Retina (tissue), 1 donor: ENCODE measurements at places on chromosomes 11 and 22.

DNA sequence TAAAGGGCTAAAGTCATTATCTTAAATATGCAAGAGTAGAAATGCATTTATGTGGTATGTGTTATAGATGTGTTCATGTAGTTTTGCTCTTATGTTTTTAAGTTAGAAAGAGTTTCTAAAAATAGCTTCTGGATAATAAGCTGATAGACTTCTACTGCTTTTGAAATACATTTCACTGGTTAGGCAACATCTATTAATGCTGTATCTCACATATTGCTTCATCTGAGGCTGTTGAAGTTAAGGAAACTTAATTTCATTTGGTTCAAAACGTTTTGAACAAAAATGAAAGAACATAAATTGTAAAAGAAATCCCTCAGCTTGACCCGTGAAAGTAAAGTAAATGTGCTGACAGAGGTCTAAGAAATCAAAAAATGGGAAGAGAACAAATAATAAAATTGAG, 164.0 kb upstream of the CTSC start:
- DNase-seq = no peak

GRCh38 chr11:69122630-69123431, 32.9 kb upstream of the SMIM38 start:
- peak; percentile 54 for DNase-seq

DNA sequence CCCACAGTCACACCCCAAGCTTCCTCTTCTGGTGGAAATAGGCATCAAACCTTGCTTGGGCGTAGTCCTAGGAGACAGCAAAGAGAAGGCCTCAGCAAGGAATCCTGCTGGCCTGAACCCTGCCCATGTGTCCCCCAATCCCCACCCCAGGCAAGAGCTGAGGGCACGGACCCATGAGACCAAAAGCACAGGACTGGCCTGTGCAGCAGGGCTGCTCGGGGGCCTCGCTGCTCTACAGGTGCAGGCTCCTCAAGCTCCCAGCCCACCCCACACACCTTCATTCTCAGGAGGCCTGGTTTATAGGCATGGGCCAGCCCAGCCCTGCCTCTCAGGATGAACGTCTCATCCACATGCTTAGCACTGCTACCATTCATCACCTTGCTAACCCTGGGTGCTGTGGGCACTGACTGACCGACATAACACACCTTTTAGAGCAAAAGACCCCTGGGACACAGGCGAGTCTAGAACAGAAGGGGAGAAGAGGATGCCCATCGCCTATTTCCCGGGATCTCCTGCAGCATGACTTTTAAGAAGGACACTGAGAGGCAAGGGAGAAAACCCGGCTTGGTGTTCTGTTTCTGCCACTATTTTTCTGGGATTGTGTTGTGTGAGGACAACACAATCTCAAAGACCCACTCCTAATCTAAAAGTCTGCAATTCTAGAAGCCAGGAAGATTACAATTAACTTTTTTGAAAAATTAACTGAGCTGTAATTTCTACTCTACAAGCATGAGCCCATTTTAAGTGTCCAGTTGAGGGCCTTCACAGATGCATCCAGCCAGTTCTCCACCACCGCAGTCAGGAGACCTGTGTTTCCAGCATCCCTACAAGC, 15.4 kb downstream of the TCIRG1 start:
- no peak for DNase-seq

- DNase-seq = no peak
Observed at GRCh38 chr11:5276697-5277096, 7.0 kb upstream of the HBE1 start.

GRCh38 chr22:41561788-41562187, 978 bp downstream of the CSDC2 start:
- no peak for DNase-seq

- DNase-seq = peak; percentile 62
Observed at GRCh38 chr22:37498289-37498909, 12.2 kb upstream of the MFNG start.

GRCh38 chr11:68343761-68344256, 31.4 kb downstream of the LRP5 start:
- DNase-seq = no peak

DNA sequence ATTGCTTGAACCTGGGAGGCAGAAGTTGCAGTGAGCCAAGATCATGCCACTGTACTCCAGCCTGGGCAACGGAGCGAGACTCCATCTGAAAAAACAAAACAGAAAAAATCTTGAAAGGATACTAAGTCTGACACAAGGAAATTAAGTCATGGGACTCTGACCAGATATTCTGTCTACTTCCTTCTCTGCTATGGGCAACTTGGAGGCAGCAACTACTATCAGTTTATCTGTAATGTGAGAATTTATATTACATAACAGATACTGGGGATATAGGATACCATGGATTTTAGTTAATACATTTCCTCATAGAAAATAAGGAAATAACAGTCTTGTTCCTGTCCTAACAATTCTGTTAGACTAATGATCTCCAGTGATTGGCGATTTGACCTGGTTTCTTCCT, 1.6 kb upstream of the SGSM3 start:
- no peak for DNase-seq

GRCh38 chr11:74388678-74389327, 9.4 kb downstream of the PGM2L1 start:
- DNase-seq = peak; percentile 33

DNA sequence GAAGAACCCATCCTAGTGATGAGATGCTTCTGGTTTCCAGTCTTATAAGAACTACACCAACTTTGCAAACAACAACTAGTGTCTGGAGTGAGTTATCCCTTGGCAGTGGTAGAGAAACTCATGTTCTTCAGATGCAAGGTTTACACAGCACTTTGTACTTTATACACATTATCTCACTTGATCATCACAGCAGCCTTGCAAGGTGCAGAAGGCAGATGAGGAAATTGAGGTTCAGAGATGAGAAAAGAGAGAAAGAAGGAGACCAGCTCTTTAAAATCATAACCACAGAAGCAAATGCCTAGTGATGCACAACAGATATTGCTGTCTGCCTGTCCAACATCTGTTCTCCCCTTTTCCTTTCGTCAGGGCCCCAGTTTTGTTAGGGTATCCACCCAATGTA, 16.7 kb upstream of the CD44 start:
- DNase-seq = no peak

DNA sequence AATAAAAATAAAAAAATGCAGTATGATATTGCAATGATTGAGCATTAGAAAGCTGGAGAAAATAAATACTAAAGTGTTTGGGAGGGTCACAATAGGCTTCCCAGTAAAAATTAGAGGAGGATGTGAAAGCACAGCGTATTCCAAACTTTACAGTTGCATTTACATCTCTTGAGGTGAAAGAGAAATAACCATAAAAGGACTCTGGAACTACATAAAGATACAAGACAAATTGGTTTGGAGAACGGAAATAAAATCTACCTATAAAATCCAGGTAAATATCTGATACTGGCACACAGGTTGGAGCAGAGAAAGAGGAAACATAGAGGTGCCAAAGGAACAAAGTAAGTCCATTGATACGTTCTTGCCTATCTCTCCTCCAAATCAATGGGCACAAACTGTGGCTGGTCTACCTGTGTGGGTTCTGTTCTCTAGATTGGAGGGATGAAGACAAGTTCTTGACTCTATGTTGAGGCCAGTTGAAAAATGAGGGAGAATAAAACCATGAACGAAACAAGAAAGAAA, at the start of gene MS4A12:
MS4A12 (plus strand) TSS at position 291 of the 522 bp plus-strand sequence. CDS start 4,541 bp downstream, outside the sequence.
- DNase-seq = no peak

GRCh38 chr11:100849009-100849900, 162.2 kb downstream of the ARHGAP42 start:
- DNase-seq = no peak

- DNase-seq = no peak
Observed at GRCh38 chr11:105265845-105266244, 126.3 kb upstream of the CARD18 start.

GRCh38 chr11:64339754-64340408, at the start of gene CCDC88B:
TSS of gene CCDC88B (plus strand) at chr11:64340204. CDS start at chr11:64340267, 63 bp downstream.
- no peak for DNase-seq

GRCh38 chr11:79486242-79486984, 45.6 kb upstream of the TENM4 start:
- DNase-seq = no peak

DNA sequence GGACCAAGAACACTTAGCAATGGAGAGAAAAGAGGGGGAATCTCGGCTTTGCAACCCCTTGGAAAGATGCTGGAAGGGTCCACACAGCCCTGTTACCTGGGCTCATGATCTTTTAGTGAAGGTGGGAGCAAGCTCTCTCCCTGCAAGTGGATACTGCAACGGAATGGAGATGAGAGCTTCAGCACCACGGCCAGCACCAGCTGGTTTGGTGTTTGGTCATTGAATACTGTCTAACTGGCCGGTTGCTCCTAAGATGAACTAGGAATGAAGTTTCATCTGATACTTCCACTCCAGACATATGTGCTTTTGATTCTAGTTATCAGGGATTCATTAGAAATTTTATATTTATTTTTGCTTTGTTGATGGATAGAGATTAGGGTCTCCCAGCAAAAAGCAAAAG, 16.3 kb downstream of the HTR3A start:
- peak; percentile 55 for DNase-seq

- DNase-seq = no peak
Observed at GRCh38 chr11:76067099-76067498, 139.2 kb downstream of the WNT11 start.

DNA sequence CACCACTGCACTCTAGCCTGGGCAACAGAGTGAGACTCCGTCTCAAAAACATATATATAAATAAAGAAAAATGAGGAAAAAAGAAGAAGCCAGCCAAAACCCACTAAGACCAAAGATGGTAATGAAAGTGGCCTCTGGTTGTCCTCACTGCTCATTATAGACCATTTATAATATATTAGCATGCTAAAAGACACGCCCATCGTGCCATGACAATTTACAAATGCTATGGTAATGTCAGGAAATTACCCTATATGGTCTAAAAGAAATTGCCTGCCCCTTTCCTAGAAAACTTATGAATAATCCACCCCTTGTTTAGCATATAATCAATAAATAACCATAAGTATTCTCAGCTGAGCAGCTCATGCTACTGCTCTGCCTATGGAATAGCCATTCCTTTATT, 16.1 kb upstream of the TMEM86A start:
- DNase-seq = no peak

DNA sequence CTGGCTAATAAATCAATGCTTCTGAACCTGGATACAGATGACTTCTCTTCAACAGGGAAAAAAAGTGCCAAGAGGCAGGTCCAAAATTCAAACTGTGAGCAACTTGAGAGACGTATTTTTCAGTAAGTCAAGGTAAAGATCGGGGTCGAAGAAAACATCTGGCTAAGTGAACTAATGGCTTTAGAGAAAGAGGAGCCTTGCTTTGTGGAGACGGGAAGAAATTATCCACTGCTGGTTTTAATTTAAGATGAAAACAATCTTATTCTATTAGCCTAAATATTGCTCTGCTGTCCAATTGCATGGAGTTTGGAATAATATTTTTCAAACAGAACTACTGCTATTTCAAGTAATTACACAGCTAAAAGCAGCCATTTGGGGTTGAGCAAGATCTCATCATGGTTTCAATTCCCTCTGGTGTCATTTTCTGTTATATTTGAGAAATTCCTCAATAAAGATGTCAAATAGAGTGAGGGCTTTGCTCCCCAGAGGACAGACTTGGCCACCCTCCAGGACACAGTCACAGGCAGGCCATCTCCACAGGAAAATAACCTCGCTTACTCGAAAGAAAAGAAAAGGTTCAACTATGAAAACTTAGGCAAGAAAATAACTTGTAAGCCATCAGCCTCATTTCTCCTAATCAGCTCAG, 29.8 kb downstream of the SCUBE1 start:
- no peak for DNase-seq

- DNase-seq = peak; percentile 72
Observed at GRCh38 chr11:31809857-31810778, 1.0 kb downstream of the PAX6 start.

DNA sequence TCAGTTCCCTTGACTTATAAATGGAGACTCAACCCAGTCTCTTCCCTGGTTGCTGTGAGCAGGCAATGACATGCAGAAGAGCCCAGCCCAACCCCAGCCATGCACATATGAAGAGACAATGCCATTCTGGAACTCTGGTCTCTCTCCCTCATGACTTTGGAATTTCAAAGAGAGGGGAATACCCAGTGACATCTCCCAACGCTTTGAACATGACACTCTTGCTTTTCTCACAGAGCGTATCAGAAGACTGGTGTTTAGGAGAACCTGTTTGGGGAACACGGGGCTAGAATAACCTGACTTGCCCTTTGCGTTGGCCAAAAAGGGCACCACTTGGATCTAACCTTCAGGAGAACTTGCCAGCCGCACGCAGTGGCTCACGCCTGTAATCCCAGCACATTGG, 12.9 kb downstream of the RANGAP1 start:
- no peak for DNase-seq
